ENCODE measurements at places on chromosomes 11 and 22.

DNA sequence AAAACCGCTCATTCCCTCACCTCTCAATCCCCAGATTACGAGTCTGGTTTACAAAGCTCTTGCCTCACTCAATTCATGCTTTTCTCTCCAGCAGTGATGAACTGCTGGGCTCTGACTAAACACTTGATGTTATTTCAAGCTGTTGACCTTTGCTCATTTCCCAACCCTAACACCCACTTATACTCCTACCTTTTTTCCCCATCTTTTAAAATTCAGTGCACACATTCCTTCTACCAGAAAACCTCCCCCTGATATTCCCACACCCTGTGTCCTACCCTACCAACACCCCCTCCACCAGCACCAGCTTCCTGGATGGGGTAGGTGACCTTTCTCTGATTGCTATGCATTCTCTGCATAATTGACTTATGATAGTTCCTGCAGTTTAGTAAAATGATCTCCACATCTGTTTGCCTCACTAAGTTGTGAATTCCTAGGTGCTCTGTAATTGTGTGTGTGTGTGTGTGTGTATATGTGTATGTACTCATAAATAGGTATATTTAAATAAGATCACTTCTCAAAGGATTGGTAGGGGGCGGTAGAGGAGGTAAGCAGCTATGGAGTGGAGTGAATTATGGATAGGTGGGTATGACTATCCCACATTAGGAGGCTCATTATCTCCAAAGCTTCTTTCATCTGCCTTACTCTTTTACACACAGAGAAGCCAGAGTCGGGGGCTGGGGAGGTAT, 842 bp downstream of the HEPACAM start:
- DNase-seq = peak; percentile 53

- DNase-seq = no peak
Observed at GRCh38 chr11:17974246-17974645, 38.6 kb downstream of the SERGEF start.

- DNase-seq = no peak
Observed at GRCh38 chr11:88520391-88520790, 182.9 kb upstream of the CTSC start.

DNA sequence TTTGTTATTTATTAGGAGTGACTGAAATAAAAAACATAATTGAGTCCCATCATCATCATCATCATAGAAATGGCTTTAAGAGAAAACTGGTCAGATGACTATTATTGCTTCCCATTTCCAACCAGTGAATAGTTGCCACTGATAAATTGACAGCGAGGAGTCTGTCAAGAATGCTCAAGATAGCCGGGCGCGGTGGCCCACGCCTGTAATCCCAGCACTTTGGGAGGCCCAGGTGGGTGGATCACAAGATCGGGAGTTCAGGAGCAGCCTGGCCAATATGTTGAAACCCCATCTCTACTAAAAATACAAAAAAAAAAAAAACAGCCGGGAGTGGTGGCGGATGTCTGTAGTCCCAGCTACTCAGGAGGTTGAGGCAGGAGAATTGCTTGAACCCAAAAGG, 1.9 kb downstream of the WBP2NL start:
- no peak for DNase-seq

DNA sequence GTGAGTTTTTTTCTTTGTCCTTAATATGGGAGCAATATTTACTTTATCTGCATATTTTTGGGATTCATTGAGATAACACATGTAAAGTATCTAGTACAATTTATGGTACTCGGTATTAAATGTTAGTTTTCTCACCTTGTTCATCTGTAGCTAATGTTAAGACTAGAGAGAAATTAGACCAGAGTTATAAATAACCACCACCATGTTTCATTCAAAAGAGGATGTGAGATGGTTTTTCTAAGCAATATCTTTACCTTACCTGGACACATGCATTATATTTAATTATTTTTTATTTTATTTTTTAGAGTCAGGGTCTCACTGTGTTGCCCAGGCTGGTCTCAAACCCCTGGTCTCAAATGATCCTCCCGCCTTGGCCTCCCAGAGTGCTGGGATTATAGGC, 18.4 kb downstream of the ARHGAP42 start:
- DNase-seq = no peak

DNA sequence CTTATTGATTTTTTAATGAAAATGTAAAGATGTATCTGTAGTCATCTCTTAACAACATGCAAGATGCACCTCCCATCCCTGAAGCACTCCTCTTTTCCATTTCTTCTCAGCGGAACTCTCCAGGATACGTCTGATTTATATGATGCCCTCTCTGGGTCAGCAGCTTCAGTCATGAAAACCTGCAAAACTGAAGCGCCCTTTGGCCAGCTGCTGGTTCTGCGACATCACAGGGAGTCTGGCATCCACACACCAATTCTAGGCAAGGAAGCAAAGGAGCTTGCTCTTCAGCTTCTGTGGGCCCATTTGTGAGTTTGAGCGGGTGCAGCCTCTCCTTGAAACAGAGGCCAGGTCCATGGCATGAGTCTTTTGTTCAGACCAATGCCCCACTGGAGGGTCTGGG, 1253.3 kb downstream of the TBC1D22A start:
- no peak for DNase-seq

DNA sequence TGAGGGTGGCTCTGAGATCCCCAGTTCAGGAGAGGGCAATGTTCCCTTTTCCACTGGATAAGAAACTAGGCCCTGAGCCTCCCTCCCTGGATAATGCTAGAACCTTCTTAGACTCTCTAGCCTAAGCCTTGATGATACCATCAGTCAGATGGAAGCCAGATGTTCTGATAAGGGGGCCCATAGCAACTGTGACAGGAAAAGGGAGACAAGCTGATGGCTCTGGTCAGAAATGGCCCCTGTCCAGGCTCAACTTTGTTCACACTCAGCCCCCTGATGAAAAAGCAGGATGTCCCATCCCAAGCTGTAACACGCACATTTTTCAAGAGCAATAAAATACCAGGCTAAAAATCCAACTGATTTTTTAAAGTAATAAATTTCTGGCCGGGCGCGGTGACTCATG, 7.2 kb upstream of the OAF start:
- DNase-seq = peak; percentile 43
